ENCODE measurements at places on chromosomes 4 and X.
A peak's percentile ranks its signal among the peaks of the same experiment; 100 is the strongest.

DNA sequence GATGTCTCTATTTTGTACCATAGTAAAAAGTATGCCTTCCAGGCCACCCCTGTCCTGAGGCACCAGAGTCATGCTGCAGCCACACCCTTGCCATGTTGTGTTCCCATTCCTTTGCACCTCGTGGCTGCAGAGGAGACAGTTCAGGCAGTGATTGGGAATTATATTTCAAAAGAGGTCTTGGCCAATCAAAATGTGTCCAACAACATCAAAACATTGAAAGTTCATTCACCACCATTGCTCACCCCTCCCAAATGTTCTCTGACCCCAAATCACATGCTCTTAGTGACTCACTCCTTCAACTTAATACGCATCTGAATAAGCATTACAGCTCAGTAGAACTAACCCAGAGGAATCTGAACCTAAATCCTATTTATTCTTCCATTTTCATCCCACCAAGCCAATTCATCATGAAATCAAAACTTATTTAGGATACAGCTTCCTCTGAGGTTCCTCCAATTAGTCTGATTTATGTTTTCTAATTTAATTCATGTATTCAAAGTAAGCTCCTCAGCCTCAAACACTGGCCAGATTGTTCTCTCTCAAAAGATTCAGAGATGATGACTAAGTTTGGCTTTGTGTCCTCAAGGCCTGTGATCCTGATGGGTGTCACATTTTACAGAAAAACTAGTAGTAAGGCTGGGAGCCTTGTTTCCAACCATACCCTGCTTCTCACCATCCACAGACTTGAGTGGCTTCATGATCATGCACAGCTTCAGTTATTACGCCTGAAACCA lies 323.2 kb upstream of the INTU start:
- DNase-seq: no peak
- H3K27me3 ChIP-seq: no peaks in the 10 kb centered on the region
- H3K4me3 ChIP-seq: no peak overlapping the region
- H3K4me1 ChIP-seq: no peaks in the 10 kb centered on the region
- no peaks in the 10 kb centered on the region for H3K36me3 ChIP-seq
- H3K27ac ChIP-seq: no peak overlapping the region

DNA sequence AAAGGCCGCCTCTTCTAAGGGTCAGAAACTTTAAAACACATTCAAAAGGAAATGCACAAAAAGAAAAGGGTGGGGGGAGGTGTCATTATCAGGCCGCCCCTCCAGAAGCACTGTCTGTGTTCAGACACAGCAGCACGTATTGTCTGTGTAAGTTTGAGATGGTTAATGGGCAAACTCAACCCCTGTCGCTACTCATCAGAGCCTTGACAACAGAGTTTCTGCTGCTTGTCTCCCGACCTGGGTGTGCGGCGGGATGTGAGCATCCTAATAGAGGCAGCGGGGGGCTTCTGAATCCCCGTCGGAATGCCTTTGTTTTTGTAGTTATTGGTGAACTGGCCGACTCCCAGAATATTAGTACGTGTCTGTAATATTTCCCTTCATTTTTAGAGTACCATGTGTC lies 158.9 kb downstream of the DCTD start:
- no peaks in the 10 kb centered on the region for H3K36me3 ChIP-seq
- no peaks in the 10 kb centered on the region for H3K27me3 ChIP-seq
- no peak overlapping the region for H3K4me3 ChIP-seq
- DNase-seq: no peak
- H3K27ac ChIP-seq: no peak overlapping the region
- no peaks in the 10 kb centered on the region for H3K4me1 ChIP-seq

DNA sequence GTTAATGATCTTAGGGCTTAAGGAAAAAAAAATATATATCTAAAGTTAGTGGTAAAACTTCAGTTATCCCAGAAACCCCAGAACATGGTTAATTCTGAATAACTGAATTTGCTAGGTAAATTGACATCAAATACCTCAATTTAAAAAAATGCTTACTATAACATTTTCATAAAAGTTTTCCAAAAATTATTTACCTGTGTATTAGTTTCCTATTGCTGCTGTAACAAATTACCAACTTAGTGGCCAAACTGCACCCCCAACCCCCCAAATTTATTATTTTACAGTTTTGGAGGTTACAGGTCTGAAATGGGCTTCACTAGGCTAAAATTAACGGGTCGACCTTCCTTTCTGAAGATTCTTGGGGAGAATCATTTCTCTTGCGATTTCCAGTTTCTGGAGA lies 95.2 kb downstream of the PDLIM5 start:
- no peak overlapping the region for H3K27ac ChIP-seq
- no peak for DNase-seq
- no peaks in the 10 kb centered on the region for H3K27me3 ChIP-seq
- no peaks in the 10 kb centered on the region for H3K36me3 ChIP-seq
- no peak overlapping the region for H3K4me3 ChIP-seq
- H3K4me1 ChIP-seq: peaks cover 5% of the 10 kb centered on the region

DNA sequence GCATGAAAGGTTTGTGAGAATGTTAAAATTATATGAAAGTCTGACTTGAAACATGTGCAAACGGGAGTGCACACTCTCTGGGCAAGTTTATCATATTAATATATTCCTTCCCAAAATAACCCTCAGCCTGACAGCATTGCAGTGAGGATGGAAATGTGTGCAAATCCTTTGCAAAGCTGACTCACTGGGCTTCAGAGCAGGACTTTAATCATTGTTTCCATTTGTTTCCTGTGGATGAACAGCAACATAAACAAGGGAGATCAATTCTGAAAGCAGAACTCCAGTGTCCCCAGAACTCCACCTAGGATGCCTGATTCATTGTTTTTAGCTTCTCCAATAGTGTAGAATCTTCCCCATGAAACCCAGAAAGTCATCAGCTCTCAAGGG lies 32.9 kb downstream of the SLC2A9 start:
- no peak for DNase-seq
- H3K27me3 ChIP-seq: no peaks in the 10 kb centered on the region
- H3K36me3 ChIP-seq: no peaks in the 10 kb centered on the region
- H3K27ac ChIP-seq: no peak overlapping the region

DNA sequence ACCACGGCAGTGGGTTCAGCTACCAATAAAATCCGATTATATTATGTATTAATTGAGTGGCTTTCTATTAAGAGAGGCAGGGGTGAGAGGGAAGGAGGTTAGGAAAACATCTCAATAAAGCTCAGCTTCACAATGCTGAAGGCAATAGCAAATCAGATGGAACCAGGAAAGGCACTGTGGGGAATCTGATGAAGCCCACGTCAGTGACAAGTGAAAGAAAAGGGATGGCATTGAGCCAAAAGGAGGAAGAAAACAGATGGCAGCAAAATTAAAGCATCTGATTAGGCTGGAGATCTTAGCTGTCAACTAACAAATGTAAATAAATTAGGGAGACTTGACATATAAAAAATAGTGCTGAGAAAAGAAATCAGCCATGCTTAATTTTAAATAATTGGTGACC lies 180.9 kb downstream of the RASL11B start:
- H3K36me3 ChIP-seq: no peaks in the 10 kb centered on the region
- no peaks in the 10 kb centered on the region for H3K4me1 ChIP-seq
- H3K4me3 ChIP-seq: no peak overlapping the region
- no peaks in the 10 kb centered on the region for H3K27me3 ChIP-seq
- H3K27ac ChIP-seq: no peak overlapping the region

DNA sequence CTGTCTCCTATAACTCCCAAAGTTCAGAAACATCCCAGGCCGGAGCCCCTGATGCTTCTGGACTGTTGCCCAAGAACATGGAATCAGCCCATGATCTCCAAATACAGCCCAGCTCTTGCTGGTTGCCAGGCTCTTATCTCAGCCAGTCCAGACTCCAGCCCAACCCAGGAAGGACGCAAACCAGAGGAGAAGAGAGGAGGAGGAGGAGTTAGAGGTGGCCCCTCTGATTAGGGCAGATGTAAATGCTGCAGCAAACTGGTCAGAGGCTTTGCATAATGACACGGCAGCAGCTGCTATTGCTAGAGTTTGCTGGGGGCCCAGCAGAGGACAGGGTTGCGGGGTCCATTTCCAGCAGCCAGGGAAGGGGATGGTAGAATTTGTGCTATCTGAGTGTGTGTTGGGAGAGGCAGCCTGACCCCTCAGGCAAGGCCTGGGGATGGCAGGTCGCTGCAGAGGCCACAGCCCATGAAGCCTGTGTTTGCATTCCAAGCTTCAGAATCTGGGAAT lies 4.2 kb upstream of the OTUD5 start:
- no peaks in the 10 kb centered on the region for H3K4me1 ChIP-seq
- no peak overlapping the region for H3K27ac ChIP-seq
- no peak for DNase-seq
- H3K27me3 ChIP-seq: no peaks in the 10 kb centered on the region

- H3K36me3 ChIP-seq: no peaks in the 10 kb centered on the region
- H3K4me1 ChIP-seq: no peaks in the 10 kb centered on the region
- DNase-seq: no peak
These were observed 320.9 kb downstream of the STK32B start for GRCh38 chr4:5372198-5372597.

- no peak overlapping the region for H3K4me3 ChIP-seq
- no peak overlapping the region for H3K27ac ChIP-seq
- peaks cover 2% of the 10 kb centered on the region for H3K4me1 ChIP-seq
- H3K36me3 ChIP-seq: no peaks in the 10 kb centered on the region
- no peak for DNase-seq
These were observed 28.2 kb downstream of the HTT-AS start for GRCh38 chr4:3046162-3046561.

- H3K4me3 ChIP-seq: no peak overlapping the region
- no peaks in the 10 kb centered on the region for H3K27me3 ChIP-seq
- no peak overlapping the region for H3K27ac ChIP-seq
- DNase-seq: no peak
These were observed 80.2 kb downstream of the SH2D1A start for GRCh38 chrX:124426288-124427169.

GRCh38 chr4:23614284-23614892 lies 275.5 kb downstream of the PPARGC1A start:
- H3K4me1 ChIP-seq: no peaks in the 10 kb centered on the region
- DNase-seq: no peak
- no peaks in the 10 kb centered on the region for H3K36me3 ChIP-seq

- H3K36me3 ChIP-seq: no peaks in the 10 kb centered on the region
- peak; percentile 80 for DNase-seq
- H3K27ac ChIP-seq: peak overlapping the region; percentile 36
- H3K4me1 ChIP-seq: no peaks in the 10 kb centered on the region
These were observed 46.3 kb downstream of the STARD8 start for GRCh38 chrX:68693481-68694434.

- H3K4me3 ChIP-seq: no peak overlapping the region
- H3K36me3 ChIP-seq: no peaks in the 10 kb centered on the region
- no peaks in the 10 kb centered on the region for H3K4me1 ChIP-seq
- H3K27me3 ChIP-seq: no peaks in the 10 kb centered on the region
- no peak for DNase-seq
These were observed 208.9 kb downstream of the GBA3 start for GRCh38 chr4:22901631-22902030.

DNA sequence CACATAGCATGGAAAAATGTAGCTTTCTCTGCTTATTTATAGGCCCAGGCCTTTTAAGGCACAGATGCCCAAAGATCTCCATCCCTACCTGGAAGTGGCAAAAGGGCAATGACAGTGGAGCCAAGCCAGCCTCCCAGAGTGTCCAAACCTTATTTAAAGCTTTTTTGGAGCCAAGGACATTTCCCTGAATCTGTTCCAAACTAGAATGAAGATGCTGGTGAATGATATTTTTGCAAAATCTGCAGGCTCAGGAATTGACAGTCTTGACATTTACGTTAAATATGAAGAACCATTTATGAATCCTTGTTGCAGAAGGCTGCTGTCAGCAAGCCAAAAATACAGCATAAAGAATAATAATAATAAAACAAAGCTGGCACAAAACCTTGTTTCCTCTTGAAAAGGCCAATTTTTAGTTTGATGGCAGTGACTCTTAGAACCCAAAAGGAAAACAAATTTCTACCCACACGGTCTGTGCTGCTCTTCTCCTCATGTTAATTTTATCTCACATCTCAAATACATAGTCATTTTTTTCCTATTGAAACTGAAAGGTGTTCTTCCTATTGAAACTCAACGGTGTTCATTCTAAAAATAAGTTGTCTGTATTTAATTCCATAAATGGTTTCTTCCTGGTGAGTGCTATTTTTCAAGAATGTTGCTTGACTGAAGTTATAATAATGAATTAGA lies 206.3 kb upstream of the TBL1X start:
- no peak overlapping the region for H3K4me3 ChIP-seq
- H3K36me3 ChIP-seq: no peaks in the 10 kb centered on the region
- DNase-seq: no peak
- H3K4me1 ChIP-seq: peaks cover 1% of the 10 kb centered on the region
- no peak overlapping the region for H3K27ac ChIP-seq
- no peaks in the 10 kb centered on the region for H3K27me3 ChIP-seq

DNA sequence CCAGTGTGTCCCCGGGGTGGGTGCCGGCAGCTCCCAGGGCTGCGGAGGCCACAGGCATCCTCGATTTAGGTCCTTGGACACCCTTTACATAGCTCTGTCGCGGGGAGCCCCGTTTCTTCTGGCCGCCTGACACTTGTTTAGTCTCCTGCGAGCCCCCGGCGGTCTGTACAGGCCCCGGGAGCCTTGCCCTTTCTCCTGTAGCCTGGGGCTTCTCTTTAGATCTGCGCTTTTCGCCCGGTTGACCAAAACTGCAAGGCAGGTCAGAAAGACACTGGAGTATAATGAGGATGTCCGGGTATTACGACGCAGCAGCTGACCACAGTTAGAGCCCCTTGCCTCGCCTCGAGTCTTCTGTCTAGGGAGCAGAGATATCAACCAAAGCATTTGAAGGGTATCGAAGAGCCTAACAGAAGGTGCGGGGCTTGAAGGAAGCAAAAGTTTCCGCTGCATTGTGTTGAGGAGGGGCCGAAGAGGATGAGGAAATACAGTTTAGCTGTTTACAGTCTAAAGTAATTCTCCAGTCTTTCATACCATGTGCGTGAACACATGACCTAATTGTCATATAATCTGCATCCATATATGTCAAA lies 479 bp downstream of the BRCC3 start:
- no peaks in the 10 kb centered on the region for H3K27me3 ChIP-seq
- no peak for DNase-seq
- no peaks in the 10 kb centered on the region for H3K4me1 ChIP-seq
- H3K36me3 ChIP-seq: no peaks in the 10 kb centered on the region

- H3K4me3 ChIP-seq: no peak overlapping the region
- H3K27me3 ChIP-seq: no peaks in the 10 kb centered on the region
- no peaks in the 10 kb centered on the region for H3K4me1 ChIP-seq
- H3K36me3 ChIP-seq: no peaks in the 10 kb centered on the region
These were observed 394.6 kb upstream of the FGF13 start for GRCh38 chrX:139106069-139106468.

DNA sequence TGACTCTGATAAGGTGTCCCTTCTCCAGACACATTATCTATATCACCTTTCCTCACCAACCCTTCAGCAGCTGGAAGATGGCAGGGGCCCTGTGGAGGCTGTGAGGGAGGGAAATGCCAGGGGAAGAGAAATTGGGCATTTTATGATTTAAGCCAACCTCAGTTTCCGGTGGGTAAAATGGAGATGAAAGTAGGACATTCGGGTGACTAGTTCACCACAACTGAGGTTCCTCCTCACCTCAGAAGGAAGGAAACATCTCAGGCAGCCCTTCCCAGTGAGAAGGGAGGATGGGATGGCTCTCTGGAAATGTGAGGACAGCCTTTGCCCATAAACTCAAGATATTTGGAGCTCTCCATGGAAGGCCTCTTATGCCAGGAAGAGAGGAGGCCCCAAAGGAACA lies 251.5 kb downstream of the MID1IP1 start:
- H3K4me3 ChIP-seq: no peak overlapping the region
- H3K27me3 ChIP-seq: no peaks in the 10 kb centered on the region
- no peak for DNase-seq

All from ovary (tissue), 10 donors.